ENCODE measurements at places on chromosomes 5 and 9. TPM values are rescaled to one million over a fixed set of nuclear protein-coding genes. Genes with fewer than 3 reads are reported as not detected.

FSTL4 gene
- 1.4 TPM for total RNA-seq

GPR150 gene
- not detected for total RNA-seq

OXCT1 gene
- total RNA-seq = 37.0 TPM

ADAMTSL2 gene
- 1.1 TPM for total RNA-seq

LCN1 gene
- total RNA-seq = not detected

HEMGN gene
- total RNA-seq = not detected

TRPM3 gene
- 8.2 TPM for total RNA-seq

ZCCHC7 gene
- 29.8 TPM for total RNA-seq

RNF183 gene
- total RNA-seq = not detected

HCN1 gene
- total RNA-seq = 7.4 TPM

MEGF10 gene
- total RNA-seq = 28.3 TPM

EGFLAM gene
- total RNA-seq = 0.50 TPM

DPYSL3 gene
- total RNA-seq = 455 TPM

SPATA31D4 gene
- not detected for total RNA-seq

NXNL2 gene
- total RNA-seq = 4.3 TPM

DNA sequence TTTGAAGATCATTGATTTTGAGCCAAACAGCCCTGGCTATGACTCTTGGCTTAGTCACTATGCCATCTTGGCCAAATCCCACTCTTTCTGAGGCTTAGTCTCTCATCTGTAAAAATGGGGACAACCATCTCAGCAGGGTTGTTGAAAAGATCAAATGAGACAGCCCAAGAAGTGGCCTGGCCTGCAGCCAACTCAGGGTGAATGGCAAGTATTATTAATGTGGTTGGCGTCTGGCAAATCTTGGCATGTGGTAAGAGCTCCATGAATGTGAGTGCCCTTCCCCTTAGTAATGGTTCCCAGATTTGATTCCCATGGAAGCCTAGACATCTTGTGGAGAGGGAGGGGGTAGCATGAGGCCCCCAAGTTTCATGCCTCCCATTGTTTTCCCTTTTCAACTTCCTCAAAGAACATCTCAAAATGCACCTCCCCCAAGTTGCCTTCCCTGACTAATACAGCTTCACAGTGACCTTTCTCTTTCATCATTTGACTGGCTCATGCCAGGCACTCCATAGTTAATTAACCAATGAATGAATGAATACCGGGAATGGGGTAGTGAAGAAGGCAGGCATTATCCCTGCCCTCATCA is 11.8 kb upstream of the TGFBI start:
- no peak for DNase-seq
- H3K4me3 ChIP-seq = no peak overlapping the region
- H3K4me1 ChIP-seq = no peaks in the 10 kb centered on the region
- no peak overlapping the region for H3K27ac ChIP-seq
- no peaks in the 10 kb centered on the region for H3K27me3 ChIP-seq
- no peaks in the 10 kb centered on the region for H3K36me3 ChIP-seq

GRCh38 chr5:91443023-91443422 is 59.9 kb upstream of the ARRDC3 start:
- H3K36me3 ChIP-seq = no peaks in the 10 kb centered on the region
- no peak overlapping the region for H3K27ac ChIP-seq
- H3K4me1 ChIP-seq = no peaks in the 10 kb centered on the region
- no peak for DNase-seq
- H3K27me3 ChIP-seq = no peaks in the 10 kb centered on the region
- no peak overlapping the region for H3K4me3 ChIP-seq

- no peaks in the 10 kb centered on the region for H3K4me1 ChIP-seq
- H3K27me3 ChIP-seq = no peaks in the 10 kb centered on the region
- no peak overlapping the region for H3K4me3 ChIP-seq
- no peak overlapping the region for H3K27ac ChIP-seq
Observed at GRCh38 chr9:18710065-18710464, 236.1 kb downstream of the ADAMTSL1 start.

- no peak overlapping the region for H3K27ac ChIP-seq
- no peaks in the 10 kb centered on the region for H3K4me1 ChIP-seq
- no peaks in the 10 kb centered on the region for H3K36me3 ChIP-seq
- no peak for DNase-seq
- no peak overlapping the region for H3K4me3 ChIP-seq
Observed at GRCh38 chr5:10735569-10736276, 25.3 kb downstream of the DAP start.

GRCh38 chr9:122816163-122816867 is 12.1 kb downstream of the PDCL start:
- DNase-seq = no peak
- H3K27ac ChIP-seq = no peak overlapping the region
- H3K4me1 ChIP-seq = no peaks in the 10 kb centered on the region

DNA sequence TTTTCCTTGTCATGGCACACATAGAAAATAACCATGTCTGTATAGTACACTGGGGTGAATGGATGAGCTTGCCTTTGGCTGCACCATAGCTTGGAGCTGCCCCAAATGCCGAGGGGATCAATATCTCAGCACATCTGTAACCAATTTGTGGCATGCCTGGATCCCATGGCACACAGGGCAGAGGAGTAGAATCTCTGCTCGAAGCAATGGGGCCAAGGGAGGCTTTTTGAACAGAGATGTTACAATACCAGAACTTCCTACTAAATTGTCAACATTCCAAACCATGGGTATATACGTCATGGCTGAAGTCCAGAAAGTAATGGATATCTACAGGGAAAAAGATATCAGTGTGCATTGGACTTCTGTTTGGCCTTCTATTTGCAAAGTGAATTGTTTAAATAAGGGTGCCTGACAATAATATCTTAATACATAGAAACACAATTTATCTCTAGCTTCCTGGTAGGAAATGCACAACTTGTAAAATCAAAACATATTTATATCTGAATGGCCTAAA is 39.0 kb downstream of the ESM1 start:
- no peak for DNase-seq
- no peak overlapping the region for H3K27ac ChIP-seq

GRCh38 chr5:157216391-157217142 is 35.9 kb downstream of the ITK start:
- no peaks in the 10 kb centered on the region for H3K36me3 ChIP-seq
- H3K4me3 ChIP-seq = no peak overlapping the region
- no peak for DNase-seq
- no peak overlapping the region for H3K27ac ChIP-seq

GRCh38 chr9:98971915-98972223 is 28.2 kb downstream of the COL15A1 start:
- DNase-seq = no peak
- no peak overlapping the region for H3K27ac ChIP-seq
- no peak overlapping the region for H3K4me3 ChIP-seq
- H3K36me3 ChIP-seq = no peaks in the 10 kb centered on the region

DNA sequence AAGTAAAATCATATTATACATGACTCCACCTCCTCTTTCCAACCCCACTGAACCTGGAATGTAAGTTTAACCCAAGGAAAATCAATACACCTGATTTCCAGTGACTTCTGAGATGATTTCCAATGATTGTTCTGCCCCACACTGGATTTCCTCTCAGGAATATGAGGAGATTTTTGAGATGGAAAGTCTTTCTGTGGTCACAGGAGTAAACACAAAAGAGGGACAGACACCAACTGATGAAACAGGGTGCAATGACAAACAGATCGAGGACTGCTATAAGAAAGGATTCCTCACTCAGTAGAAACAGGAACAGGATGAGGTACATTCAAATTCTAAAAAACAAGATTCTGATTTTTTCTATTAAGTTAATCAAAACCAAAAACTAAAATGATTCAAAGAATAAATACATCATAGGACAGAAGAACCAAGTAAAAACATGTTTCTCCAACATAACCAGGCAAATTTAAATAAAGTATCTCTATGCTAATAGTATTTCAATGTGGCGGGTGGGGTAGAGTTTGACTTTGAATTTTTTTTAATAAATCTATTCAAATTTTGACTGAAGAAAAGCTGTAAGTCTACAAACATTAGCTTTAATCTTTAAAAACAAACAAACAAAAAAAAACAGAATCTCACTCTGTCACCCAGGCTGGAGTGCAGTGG is 42.1 kb downstream of the DTWD2 start:
- H3K27ac ChIP-seq = no peak overlapping the region
- H3K4me3 ChIP-seq = no peak overlapping the region
- no peaks in the 10 kb centered on the region for H3K4me1 ChIP-seq
- H3K36me3 ChIP-seq = peaks cover 9% of the 10 kb centered on the region
- DNase-seq = no peak

GRCh38 chr5:137215780-137216179 is 283.3 kb downstream of the SPOCK1 start:
- DNase-seq = no peak
- H3K4me1 ChIP-seq = no peaks in the 10 kb centered on the region
- H3K27me3 ChIP-seq = no peaks in the 10 kb centered on the region
- no peak overlapping the region for H3K27ac ChIP-seq

DNA sequence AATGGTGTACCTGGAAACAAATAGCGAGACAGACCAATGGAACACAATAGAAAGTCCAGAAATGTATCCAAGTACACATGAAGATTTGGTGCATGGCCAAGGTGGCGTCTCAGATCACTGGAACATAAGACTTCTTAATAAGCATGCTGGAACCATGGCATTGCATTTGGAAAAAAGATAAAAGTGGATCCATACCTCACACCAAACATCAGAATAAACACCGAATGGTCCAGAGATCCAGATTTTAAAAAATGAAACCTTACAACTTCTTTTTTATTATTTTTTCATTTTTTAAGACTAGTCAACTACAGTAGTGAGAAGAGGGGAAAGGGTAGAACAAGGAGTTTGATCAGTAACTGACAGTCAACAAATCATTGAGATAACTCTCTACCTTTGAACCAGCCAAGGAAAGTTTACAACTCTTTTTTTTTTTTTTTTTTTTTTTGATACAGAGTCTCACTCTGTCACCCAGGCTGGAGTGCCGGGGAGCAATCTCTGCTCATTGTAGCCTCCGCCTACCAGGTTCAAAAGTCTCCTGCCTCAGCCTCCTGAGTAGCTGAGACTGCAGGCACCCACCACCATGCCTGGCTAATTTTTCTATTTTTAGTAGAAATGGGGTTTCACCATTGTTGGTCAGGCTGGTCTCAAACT is 8.8 kb upstream of the DUSP1 start:
- H3K4me3 ChIP-seq = no peak overlapping the region
- H3K4me1 ChIP-seq = no peaks in the 10 kb centered on the region
- no peak for DNase-seq
- H3K27ac ChIP-seq = no peak overlapping the region

- no peaks in the 10 kb centered on the region for H3K4me1 ChIP-seq
- H3K27me3 ChIP-seq = no peaks in the 10 kb centered on the region
- no peak for DNase-seq
- no peaks in the 10 kb centered on the region for H3K36me3 ChIP-seq
Observed at GRCh38 chr5:151471276-151471675, 23.9 kb downstream of the SLC36A1 start.

- H3K27ac ChIP-seq = no peak overlapping the region
- no peak overlapping the region for H3K4me3 ChIP-seq
- peaks cover 6% of the 10 kb centered on the region for H3K4me1 ChIP-seq
Observed at GRCh38 chr5:81016116-81016515, 56.0 kb downstream of the RASGRF2 start.

GRCh38 chr5:137220523-137220927 is 278.6 kb downstream of the SPOCK1 start:
- no peak overlapping the region for H3K27ac ChIP-seq
- no peaks in the 10 kb centered on the region for H3K4me1 ChIP-seq
- no peaks in the 10 kb centered on the region for H3K36me3 ChIP-seq
- DNase-seq = peak; percentile 76

DNA sequence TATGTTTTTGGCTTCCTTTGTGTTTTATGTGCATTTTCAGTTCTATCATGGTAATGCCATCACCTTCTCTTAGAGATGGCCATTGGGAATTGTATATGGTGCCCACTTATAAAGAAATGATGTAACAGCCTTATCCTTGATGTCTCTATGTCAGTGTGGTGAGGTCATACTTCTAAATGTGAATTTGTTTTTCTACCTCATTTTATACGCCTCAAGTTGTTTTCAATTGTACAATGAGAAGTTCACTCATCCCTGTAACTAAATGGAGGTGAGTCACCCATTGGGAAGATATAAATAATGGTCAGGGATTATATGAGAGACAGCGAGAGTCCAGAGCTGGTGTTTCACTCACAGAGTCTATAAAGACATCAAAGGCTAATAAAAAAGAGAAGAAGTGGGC is 402.4 kb downstream of the AGTPBP1 start:
- no peaks in the 10 kb centered on the region for H3K27me3 ChIP-seq
- no peaks in the 10 kb centered on the region for H3K36me3 ChIP-seq
- DNase-seq = no peak
- H3K27ac ChIP-seq = no peak overlapping the region

- no peak overlapping the region for H3K27ac ChIP-seq
- H3K4me3 ChIP-seq = no peak overlapping the region
- peak; percentile 40 for DNase-seq
Observed at GRCh38 chr9:137479892-137480685, 21.0 kb upstream of the NSMF start.

GRCh38 chr5:150765011-150765798 is 6.4 kb upstream of the DCTN4 start:
- no peak overlapping the region for H3K27ac ChIP-seq
- no peaks in the 10 kb centered on the region for H3K4me1 ChIP-seq
- H3K4me3 ChIP-seq = no peak overlapping the region
- no peaks in the 10 kb centered on the region for H3K36me3 ChIP-seq
- peaks cover 14% of the 10 kb centered on the region for H3K27me3 ChIP-seq

DNA sequence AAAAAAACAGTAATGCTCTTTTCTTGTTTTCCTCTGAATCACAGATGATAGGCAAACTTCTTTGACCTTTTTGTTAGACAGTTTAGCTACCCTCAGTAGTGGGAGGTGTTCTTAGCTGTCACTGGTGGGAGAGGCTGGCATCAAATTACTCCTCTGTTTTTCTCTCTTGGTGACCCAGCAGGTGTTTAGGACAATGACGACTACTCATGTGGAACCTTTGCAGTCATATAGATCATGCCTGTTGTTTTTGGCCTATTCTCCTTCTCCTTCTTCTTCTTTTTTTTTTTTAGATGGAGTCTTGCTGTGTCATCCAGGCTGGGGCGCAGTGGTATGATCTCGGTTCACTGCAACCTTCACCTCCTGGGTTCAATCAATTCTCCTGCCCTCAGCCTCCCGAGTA is 15.4 kb upstream of the NPR2 start:
- H3K36me3 ChIP-seq = no peaks in the 10 kb centered on the region
- no peak overlapping the region for H3K27ac ChIP-seq
- DNase-seq = no peak
- H3K4me1 ChIP-seq = peaks cover 16% of the 10 kb centered on the region
- no peaks in the 10 kb centered on the region for H3K27me3 ChIP-seq

DNA sequence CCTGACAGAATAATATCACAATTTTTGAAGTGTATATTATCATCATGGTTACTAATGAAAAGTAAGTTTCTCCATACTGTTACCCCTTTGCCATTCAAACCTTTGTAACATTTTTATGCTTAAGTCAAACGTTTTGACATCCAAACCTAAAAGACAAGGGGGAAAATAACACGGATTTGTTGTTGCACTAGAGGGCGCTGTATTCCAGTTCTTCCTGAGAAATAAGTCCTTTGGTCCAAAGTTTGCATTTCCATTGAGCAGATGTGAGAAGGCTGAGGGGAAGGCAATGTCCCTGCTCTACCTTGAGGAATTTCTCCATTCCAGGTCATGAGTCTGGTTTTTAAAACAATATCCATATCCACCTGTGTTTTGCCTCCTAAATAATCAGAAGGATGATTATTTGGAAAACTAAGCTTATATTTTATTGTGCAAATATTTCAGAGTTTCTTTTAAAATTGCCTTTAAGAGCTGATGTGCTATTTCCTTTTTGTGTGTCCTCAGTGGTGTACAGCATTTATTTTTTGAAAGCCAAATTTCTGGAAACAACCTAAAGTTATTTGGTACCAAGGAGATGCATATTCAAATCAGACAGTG is 9.7 kb downstream of the LECT2 start:
- no peak overlapping the region for H3K27ac ChIP-seq
- H3K4me3 ChIP-seq = no peak overlapping the region
- no peaks in the 10 kb centered on the region for H3K36me3 ChIP-seq
- H3K27me3 ChIP-seq = no peaks in the 10 kb centered on the region

Data from GM23338 (cell line).